GM06990 (cell line): ENCODE measurements at places on chromosomes 4 and X.

DNA sequence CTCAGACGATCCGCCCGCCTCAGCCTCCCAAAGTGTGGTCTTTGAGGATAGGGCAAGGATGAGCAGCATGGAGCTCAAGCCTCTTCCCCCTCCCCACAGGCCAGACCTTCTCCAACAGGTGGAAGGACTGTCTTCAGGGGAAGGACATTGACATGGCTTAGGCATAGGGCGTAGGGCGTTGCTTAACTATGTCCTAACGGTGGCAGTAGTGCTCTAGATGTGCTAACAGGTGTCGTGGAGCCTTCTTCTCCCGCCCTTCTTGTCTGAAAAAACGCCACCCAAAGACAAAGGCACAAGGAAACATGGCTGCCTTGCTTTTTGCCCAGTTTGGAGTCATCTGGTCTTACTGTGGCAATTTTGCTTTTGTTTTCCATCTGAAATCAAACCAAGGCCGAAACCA lies 219.8 kb downstream of the OR13H1 start:
- DNase-seq, result peak; percentile 74

GRCh38 chr4:158356301-158356700 lies 146.0 kb downstream of the TMEM144 start:
- no peak for DNase-seq

- DNase-seq, result no peak
Observed at GRCh38 chr4:89305712-89306437, 1.7 kb downstream of the GPRIN3 start.

- DNase-seq, result no peak
Observed at GRCh38 chrX:148572337-148572736, 71.9 kb downstream of the AFF2 start.

GRCh38 chr4:108428923-108429322 lies 191.5 kb upstream of the RPL34 start:
- no peak for DNase-seq
